ENCODE measurements at places on chromosomes 5 and 9. TPM values are rescaled to one million over a fixed set of nuclear protein-coding genes. Genes with fewer than 3 reads are reported as not detected.

GRCh38 chr9:237141-237857, 22.6 kb downstream of the DOCK8 start:
- H3K36me3 ChIP-seq, result no peaks in the 10 kb centered on the region
- no peaks in the 10 kb centered on the region for H3K27me3 ChIP-seq

DNA sequence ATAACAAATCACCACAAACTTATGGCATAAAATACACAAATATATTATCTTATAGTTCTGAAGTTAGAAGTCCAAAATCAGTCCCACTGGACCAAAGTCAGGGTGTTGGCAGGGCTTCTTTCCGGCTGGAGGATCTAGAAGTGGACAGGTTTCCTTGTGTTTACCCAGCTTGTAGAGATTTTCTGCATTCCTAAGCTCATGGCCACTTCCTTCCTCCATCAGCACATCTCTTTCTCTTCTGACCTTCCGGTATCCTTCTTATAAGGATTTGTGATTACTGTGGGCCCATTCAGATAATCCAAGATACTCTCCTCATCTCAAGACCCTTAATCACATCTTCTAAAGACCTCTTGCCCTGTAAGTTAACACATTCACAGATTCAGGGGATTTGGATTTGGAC, 97.6 kb downstream of the RAB3C start:
- H3K27ac ChIP-seq, result no peak overlapping the region
- H3K4me1 ChIP-seq, result no peaks in the 10 kb centered on the region
- H3K27me3 ChIP-seq, result 0 out of 2 replicates have a peak, but pooled peaks cover 3% of the 10 kb centered on the region
- no peak overlapping the region for H3K4me3 ChIP-seq
- DNase-seq, result no peak

GRCh38 chr5:173926359-173926758, 38.2 kb downstream of the CPEB4 start:
- H3K27ac ChIP-seq, result no peak overlapping the region
- DNase-seq, result no peak
- H3K27me3 ChIP-seq, result no peaks in the 10 kb centered on the region
- peaks cover 10% of the 10 kb centered on the region for H3K36me3 ChIP-seq
- no peak overlapping the region for H3K4me3 ChIP-seq

The ANXA1 gene
- 848 TPM for total RNA-seq
